Neural progenitor cell (in vitro differentiated cells): ENCODE measurements at places on chromosomes 6 and 20. TPM values are rescaled to one million over a fixed set of nuclear protein-coding genes. Genes with fewer than 3 reads are reported as not detected.

The CST7 gene
- not detected in 2 replicates for total RNA-seq

The HLA-DRB5 gene
- total RNA-seq, result 2.2 and 3.4 TPM in 2 replicates

The PTCHD4 gene
- 5.6 and 7.8 TPM in 2 replicates for total RNA-seq

The KHDC3L gene
- not detected in 2 replicates for total RNA-seq

The POM121L2 gene
- not detected in 2 replicates for total RNA-seq

DNA sequence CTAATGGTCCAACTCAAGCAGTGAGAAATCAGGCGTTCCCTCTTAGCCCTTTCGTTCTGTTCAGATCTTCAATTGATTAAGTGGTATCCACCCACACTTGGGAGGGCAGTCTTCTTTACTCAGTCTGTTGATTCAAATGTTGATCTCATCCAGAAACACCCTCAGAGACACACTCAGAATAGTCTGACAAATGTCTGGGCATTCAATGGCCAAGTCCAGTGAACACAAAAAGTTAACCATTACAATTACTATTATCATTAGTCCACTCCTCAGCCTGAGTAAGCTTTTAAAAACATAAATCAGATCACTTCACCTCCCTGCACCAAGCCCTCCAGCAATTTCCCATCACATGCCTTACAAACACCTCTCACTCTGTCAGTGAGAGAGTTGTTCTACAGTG is 423.2 kb downstream of the RFPL4B start:
- DNase-seq, result no peak
- no peak overlapping the region for H3K27ac ChIP-seq
- H3K4me1 ChIP-seq, result no peaks in the 10 kb centered on the region
- H3K27me3 ChIP-seq, result no peaks in the 10 kb centered on the region
- no peak overlapping the region for H3K4me3 ChIP-seq

GRCh38 chr6:124254941-124255685 is 451.4 kb downstream of the NKAIN2 start:
- no peaks in the 10 kb centered on the region for H3K36me3 ChIP-seq
- H3K4me1 ChIP-seq, result no peaks in the 10 kb centered on the region

- peaks cover 6% of the 10 kb centered on the region for H3K4me1 ChIP-seq
- H3K36me3 ChIP-seq, result no peaks in the 10 kb centered on the region
- no peak overlapping the region for H3K27ac ChIP-seq
- H3K4me3 ChIP-seq, result no peak overlapping the region
These were observed 18.0 kb downstream of the TCFL5 start for GRCh38 chr20:62843656-62844055.

GRCh38 chr6:154893917-154894316 is 101.2 kb upstream of the TIAM2 start:
- H3K4me3 ChIP-seq, result no peak overlapping the region
- no peak for DNase-seq
- peaks cover 5% of the 10 kb centered on the region for H3K4me1 ChIP-seq

DNA sequence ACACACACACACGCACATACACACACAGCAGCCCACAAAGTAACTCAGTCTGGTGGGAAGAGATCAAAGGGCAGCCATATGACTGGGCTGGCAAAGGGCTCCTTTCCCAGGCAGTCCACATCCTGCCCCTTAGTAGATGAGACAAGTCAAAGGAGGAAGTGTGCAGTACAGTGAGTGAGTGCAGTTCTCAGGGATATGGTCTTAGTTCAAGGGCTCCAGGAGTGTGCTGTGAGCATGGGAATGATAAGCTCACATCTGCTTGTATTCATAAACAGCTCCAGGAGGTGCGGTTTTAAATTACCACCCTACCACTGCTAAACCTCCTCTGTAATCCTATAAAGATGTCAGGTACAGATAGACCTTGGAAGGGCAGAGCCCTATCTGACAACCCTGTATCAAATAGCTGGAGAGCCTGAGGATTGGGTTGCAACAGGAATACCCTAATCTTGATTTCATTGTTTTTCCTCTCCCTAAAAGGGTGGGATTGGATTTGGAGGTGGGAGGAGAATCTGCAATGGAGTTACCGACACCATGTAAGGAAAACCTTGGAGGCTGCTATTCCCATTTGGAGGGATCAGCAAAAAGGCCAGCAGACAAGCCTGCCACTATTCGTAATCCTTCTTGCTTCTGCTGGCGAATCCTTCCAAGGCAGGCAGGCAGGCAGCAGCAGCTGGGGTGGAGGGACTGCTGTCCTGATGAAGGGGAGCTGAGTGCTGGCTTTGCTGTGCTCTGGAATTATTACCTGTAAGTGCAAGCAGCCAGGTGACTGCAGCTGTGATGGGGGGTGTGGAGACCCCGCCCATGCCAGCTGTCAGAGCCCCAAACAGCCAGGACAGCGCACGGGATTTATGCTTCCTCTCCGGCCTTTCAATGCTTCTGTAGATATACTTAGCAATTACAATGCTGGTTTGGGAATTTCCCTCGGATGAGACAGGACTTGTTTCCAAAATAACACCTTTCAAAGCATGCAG is 342.7 kb downstream of the PRL start:
- DNase-seq, result no peak
- no peak overlapping the region for H3K4me3 ChIP-seq
- no peak overlapping the region for H3K27ac ChIP-seq
- no peaks in the 10 kb centered on the region for H3K27me3 ChIP-seq

- no peaks in the 10 kb centered on the region for H3K36me3 ChIP-seq
- no peaks in the 10 kb centered on the region for H3K27me3 ChIP-seq
- H3K27ac ChIP-seq, result no peak overlapping the region
- H3K4me1 ChIP-seq, result peaks cover 16% of the 10 kb centered on the region
- no peak overlapping the region for H3K4me3 ChIP-seq
These were observed 39.8 kb downstream of the UQCC2 start for GRCh38 chr6:33671744-33672072.

GRCh38 chr6:166707045-166707444 is 80.0 kb upstream of the RPS6KA2 start:
- no peak overlapping the region for H3K27ac ChIP-seq
- H3K4me3 ChIP-seq, result no peak overlapping the region
- H3K27me3 ChIP-seq, result peaks cover 14% of the 10 kb centered on the region
- H3K36me3 ChIP-seq, result no peaks in the 10 kb centered on the region
